Placental pericyte (primary cell): ENCODE measurements at places on chromosomes 3 and 15. TPM values are rescaled to one million over a fixed set of nuclear protein-coding genes. Genes with fewer than 3 reads are reported as not detected.

Gene CNBP
- total RNA-seq = 264 and 269 TPM in 2 replicates

Gene GOLGA8T
- total RNA-seq = not detected in 2 replicates

Gene CDC25A
- 3.7 and 32.4 TPM in 2 replicates for total RNA-seq

Gene SLC22A14
- under 0.01 and 0.14 TPM in 2 replicates for total RNA-seq

Gene CYP1A1
- 0.72 and 1.5 TPM in 2 replicates for total RNA-seq

Gene SCN5A
- 0.22 and 1.1 TPM in 2 replicates for total RNA-seq

Gene CP
- total RNA-seq = 0.57 TPM in 1 of 2 replicates, not detected in the other

Gene SNURF
- 4.2 and 6.3 TPM in 2 replicates for total RNA-seq
